ENCODE measurements at places on chromosomes 1 and 21. TPM values are rescaled to one million over a fixed set of nuclear protein-coding genes. Genes with fewer than 3 reads are reported as not detected.

The CD5L gene
- total RNA-seq: not detected

The OXCT2 gene
- 4.1 TPM for total RNA-seq

The IL19 gene
- total RNA-seq: not detected

The CASQ2 gene
- not detected for total RNA-seq

The KCNA2 gene
- total RNA-seq: not detected

The CA6 gene
- not detected for total RNA-seq

The HCN3 gene
- 0.87 TPM for total RNA-seq

The DLGAP3 gene
- 0.17 TPM for total RNA-seq

The FCGR1A gene
- total RNA-seq: not detected

The MYOM3 gene
- not detected for total RNA-seq
